Activated CD4-positive, alpha-beta T cell treated with anti-CD3 and anti-CD28 coated beads for 1 hour (primary cell): ENCODE measurements at places on chromosomes 2 and 18.

- DNase-seq = no peak
Measured at GRCh38 chr2:200863782-200864175, 679 bp downstream of the CLK1 start.

- DNase-seq = no peak
Measured at GRCh38 chr18:61607867-61608266, 274.6 kb downstream of the CDH20 start.

- DNase-seq = no peak
Measured at GRCh38 chr2:23510471-23510870, 125.5 kb downstream of the KLHL29 start.

DNA sequence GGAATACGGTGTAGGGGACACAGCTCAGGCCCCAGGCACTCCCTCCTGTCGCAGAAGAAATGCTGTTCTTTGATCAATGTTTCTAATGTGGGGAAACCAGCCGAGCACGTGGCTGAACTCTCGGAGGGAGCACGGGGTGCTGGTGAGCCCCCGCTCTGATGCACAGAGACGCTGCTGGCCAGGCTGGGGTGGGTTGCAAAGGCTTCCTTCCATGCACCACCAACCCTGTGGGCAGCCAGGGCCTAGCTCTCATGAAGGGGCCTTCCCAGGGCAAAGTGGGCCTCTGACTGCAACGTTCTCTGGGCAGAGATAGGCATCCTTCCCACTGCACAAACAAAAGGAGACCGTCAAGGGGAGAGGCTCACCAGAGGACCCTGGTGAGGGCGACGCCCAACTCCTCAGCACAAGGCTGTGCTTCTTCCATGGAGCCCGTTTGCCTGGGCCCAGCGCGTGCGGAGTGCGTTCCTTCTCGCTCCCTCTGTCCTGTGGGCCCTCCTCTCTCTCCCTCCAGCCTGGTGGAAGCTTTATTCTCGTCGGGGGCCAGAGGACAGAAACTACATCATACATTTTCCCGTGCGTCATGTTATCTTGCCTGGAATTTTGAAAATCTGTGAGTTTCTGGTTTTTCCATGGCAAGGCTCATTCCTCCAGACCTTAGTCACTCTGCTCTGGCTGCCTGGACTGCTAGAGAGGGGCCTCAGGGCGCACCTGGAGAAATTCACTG, 61.1 kb upstream of the SP3 start:
- DNase-seq = no peak

GRCh38 chr2:13581471-13581870, 864.7 kb downstream of the TRIB2 start:
- no peak for DNase-seq

- DNase-seq = no peak
Measured at GRCh38 chr18:48815179-48815515, 135.6 kb downstream of the SMAD7 start.

- no peak for DNase-seq
Measured at GRCh38 chr2:60515721-60516226, 37.7 kb downstream of the BCL11A start.

GRCh38 chr2:201149064-201149820, 33.3 kb downstream of the CFLAR start:
- no peak for DNase-seq

- DNase-seq = no peak
Measured at GRCh38 chr18:74216661-74217110, 68.4 kb downstream of the TIMM21 start.

- DNase-seq = no peak
Measured at GRCh38 chr2:8996006-8996405, 7.5 kb downstream of the MBOAT2 start.

DNA sequence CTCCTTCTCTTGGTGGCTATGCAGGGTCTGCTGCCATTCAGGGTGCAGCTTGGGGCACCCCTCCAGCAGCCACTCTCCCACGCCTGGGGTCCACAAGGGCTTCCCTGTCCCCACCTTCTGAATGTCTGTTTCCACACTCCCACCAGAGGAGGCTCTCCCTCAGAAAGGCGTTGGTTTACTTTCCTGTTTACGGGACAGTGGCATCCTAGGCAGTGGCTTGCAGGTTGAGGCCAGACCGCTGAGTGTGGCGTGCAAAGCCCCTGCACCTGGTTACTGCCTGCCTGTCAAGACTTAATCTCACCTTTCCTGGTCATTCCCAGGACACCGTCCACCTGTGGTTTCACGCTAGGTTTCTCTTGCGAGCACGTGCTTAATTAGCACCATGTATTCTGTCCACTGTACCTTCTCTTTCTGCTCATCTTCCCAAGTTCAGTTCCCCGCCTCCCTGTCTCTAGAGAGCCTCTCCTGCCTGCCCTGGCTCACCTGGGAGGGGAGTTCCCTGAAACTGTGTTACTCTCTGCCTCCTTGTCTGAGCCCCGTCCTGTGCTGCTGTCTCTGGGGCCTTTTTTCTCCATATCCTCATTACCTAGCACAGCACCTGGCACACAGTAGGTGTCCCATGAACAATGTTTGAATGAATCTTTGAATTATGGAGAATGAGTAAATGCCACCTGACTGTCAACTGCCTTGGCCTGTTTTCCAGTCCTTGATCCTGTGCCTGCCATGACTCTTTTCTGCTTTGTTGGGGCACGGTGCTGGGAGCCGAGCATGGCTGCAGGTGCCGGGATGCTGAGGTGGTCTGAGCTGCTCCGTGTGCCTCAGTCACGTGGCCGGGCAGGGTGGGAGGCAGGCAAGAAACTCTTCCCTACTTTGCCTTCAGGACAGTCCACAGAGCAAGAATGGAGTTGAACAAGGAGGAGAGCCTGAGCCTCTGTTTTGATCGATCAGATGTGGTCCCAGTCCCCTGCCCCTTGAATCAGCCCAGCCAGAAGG, 56.4 kb downstream of the ARHGEF4 start:
- DNase-seq = no peak

DNA sequence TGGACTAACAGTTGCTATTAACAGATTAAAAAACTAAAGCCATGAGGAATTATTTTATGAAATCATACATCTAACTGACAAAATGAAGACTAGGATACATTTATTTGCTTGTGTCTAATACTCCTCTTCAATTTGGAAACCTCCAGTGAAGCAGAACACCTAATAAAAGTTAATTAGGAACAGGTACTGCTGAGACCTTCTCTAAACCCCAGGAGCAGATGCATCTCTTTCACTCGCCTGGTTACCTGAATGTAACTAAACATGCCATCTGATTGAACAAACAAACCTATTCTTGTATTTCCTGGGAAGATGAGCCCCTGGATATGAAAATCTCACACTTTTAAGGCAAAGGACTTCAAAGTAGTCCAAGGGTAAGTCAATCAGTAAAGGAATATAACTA, 898.2 kb downstream of the NRXN1 start:
- DNase-seq = no peak

DNA sequence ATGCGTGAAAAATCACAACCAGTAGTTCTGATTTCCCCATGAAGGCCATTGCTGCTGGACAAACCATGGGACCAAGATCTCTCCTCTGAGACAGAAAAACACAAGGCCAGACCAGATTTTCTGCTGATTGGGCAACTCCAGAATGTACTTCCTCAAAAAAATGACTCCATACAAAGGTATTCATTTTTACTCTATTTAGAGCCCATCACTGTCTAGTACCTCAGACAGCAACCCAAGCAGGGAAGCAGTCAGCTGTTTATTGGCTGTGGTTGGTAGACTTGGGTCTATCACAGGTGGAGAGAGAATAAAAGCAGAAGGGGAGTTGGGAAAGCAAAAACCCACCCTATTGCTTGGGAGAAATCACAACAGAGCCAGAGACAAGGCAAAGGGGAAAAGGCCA, 219.9 kb downstream of the PIK3C3 start:
- DNase-seq = no peak

- DNase-seq = no peak
Measured at GRCh38 chr2:75310876-75311275, 111.6 kb upstream of the TACR1 start.

DNA sequence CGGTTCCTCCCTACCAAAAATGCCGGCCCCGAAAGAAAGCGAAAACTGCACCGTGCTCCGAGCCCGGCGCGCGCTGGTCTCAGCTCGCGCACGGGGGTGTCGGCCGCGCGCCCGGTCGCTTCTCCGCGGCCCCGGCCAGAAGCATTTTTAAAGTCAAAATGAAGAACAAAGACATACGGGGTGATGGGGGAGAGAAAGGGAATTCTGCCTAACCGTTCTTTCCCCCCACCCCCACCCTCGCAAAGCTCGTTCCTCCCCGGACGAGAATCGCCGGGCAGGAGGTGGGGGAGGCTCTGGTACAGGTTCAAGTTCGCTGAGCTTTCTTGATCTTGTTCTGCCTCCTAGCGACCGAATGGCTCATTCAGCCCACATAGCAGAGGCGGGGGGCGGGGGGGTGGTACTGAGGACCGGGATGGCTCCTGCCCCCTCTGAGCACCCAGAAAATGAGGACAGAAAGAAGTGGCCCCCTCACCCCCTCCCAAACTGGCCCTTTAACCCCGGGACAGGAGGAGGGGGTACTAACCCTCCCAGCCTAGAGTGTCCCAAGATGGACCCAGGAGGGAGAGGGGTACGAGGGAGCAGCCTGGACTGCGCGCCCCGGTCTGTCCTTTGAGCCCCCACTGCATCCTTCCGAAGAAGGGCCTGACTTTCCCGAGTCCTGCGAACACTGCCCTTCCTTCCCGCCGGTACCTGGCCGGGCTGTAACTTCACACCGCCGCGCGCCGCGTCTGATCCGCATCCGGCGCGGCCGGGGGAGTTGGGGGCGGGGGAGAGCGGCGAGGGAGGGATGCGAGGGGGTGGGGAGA, 3.1 kb downstream of the BCL11A start:
- no peak for DNase-seq

- no peak for DNase-seq
Measured at GRCh38 chr2:49004036-49004626, 150.2 kb downstream of the FSHR start.

- no peak for DNase-seq
Measured at GRCh38 chr2:44477657-44478414, 116.1 kb downstream of the CAMKMT start.

DNA sequence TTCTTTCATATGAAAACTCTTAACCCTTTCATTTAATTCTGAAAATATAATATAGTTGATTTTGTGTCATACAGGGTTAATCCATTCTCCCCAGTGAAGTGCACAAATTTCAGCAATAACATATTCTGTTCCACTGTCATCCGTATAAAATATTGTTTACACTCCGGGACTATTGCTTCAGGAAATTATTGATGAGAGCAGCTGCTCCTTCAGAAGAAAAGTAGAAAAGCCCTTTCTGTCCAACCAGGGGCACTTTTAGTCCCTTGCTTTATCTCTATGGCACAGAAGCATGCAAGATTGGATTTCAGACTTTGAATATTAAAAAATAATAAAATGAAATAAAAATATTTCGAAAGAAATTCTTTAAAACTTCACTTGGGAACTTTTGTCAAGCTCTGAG, 535.7 kb upstream of the SLC39A10 start:
- no peak for DNase-seq

- DNase-seq = no peak
Measured at GRCh38 chr2:24087032-24087431, 2.4 kb upstream of the TP53I3 start.

DNA sequence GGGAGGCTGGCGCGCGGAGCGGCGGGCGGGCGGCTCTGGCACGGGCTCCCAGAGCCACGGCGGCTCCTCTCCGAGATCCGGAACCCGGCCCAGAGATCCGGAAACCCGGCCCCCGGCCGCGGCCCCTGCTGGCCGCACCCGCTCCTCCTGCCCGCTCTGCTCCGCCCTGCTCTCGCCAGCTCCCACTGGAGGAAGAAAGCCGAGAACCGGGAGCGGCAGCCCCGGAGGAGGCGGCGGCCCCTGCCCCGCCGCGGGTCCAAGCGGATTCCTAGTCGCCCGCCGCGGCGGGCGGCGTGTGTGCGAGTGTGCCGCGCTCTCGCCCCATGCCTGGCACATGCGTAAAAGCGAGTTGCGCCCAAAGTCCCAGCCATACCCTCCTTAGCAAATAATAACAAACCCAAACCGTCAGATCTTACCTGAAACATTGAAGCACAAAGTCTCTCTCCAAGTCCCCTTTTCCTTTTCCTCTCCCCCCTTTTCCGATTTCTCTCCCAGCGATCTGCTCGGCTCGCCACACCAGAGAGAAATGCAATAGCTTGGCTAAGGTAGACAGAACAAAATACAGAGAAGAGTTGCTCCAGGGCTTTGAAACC, 108.7 kb upstream of the KCTD1 start:
- DNase-seq = no peak

DNA sequence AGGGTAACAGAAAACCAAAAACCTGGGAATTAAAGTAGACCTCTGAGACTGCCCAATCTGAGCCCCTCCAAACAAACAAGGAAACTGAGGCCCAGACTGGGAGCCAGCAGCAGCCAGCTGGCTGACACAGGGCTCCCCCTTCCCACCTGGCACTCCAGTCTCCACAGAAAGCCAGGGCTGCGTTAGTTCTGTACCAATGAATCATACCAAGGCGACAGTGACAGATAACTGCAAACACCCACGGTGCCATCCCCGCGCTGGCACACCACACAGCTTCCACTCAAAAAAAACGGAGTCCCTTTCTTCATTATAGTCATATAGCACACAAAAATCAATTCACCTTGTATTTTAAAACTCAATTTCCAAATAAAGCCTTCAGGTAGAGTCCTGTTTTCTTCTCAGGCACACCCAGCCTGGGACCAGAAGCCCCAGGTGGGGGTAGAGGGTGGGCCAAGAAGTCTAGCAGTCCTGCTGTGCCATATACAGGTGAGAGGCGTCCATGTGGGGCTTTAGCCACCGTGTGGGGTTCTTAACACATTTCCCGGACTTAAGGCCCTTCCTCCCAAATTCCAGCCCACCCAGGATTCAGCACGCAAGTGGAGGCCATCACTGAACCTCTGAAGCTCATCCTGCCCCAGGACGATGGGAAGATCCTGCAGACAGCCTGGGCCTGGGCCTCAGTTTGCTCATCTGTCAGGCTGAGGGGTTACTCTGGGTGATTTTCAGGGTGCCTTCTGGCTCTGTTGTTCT, 1.2 kb downstream of the PER2 start:
- no peak for DNase-seq

DNA sequence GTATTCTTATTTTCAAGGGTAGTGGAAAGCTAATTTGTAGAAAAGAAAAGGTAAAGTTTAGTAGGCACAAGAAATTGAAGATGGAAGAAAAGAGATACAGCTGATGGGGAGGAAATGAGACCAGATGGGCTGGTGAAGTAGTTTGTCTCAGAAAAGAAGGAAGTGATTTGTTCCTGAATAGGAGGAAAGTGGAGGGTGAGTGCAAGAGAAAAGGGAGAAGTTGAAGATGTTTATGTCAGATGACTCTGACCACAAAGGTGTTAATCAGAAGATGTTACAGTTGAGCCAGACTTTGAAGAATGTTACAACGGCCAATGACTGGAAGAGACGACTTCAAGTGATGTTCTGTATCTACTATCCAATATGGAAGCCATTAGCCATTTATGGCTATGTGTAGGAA, 21.2 kb downstream of the ZSCAN30 start:
- DNase-seq = no peak

DNA sequence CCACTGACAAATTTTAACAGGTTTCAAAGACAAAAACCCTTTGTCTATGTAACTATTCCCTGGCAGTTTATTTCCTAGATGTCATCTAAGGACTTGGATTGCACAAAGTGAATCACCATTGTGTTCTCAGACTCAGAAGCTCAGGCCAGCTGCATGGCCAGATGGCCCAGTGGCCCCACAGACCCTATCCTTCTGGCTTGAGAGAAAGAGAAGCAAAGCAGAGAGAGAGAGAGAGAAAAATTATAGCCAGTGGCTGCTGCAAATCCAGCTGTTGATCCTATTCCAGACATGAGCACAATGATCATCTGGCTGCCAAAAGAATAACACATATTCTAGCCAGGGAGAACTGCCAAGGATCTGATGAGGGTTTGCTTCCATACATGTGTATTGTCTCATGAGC, 25.8 kb downstream of the CTLA4 start:
- DNase-seq = no peak
